ENCODE measurements at places on chromosomes 12 and 14.
A peak's percentile ranks its signal among the peaks of the same experiment; 100 is the strongest.

GRCh38 chr14:61662437-61663311 is 32.6 kb upstream of the HIF1A start:
- peak; percentile 44 for DNase-seq

DNA sequence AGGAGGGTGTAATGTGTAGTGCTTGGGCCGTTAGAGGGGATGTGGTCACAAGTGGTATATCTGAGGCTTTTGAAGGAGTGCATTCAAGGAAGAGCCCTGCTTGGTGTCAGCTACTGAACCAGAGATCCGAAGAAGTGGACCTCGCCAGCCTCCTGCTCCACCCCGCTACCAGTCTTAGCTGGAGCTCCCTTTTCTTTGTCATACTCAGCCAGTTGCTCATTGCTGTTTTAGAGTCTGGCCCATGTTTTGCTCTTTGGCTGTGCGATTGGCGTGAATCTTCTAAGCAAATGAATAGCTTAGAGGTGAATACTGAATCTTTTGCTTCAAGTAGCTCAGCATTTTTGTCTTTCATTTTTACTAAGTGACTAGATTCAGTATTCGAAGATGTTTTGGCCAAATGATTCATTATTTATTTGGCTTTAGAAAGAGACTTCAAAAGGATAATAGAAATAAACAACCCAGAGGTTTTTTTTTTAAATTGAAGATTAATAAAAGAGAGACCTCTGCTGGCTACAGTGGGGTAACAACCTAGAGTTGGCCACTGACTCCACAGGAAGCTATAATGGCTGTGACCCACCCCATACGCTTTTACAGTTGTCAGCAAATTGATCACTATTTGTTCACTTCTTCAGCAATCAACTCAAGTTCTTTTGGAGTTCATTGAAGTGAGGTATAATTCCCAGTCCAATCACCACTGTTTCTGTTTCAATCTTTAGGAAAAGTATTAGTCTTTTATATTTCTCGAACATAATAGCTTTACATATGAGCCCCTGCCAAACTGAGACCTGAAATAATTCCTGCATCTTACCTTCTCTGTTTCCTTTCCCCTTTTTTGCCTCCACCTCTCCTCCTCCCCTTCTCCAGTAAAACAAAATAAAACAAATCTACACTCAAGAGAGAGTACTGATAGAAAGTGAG is 19.9 kb downstream of the CDKN1B start:
- DNase-seq: peak; percentile 28

- no peak for DNase-seq
These were observed 598.8 kb downstream of the SLC16A7 start for GRCh38 chr12:60194678-60195077.

GRCh38 chr12:78192979-78193378 is 362.3 kb downstream of the NAV3 start:
- DNase-seq: no peak

DNA sequence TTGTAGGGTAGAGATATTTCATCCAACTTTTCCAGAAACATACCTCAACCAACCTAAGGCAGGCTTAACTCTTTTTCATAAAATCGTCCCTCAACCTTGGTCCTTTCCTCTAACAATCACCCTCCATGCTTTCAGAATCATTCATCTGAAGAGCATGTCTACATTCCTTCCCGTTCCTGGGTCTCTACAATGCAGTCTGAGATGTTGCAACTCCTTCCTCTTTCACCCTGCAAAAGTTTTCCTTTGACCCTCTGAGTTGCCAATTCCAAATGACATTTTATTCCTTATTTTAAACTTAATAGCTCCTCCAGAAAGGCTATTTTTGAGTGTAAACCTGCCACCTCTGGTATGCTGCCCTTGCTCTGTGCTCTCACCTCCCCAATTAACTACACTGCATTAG is 16.7 kb downstream of the SLC7A7 start:
- DNase-seq: no peak
